Stimulated activated CD4-positive, alpha-beta T cell treated with anti-CD3 and anti-CD28 coated beads, Interleukin-15, amount 100 ng/mL, for 1 hour (primary cell): ENCODE measurements at places on chromosomes 5 and 9.

GRCh38 chr9:89022001-89022759 is 30.9 kb downstream of the S1PR3 start:
- no peak for DNase-seq

- no peak for DNase-seq
Observed at GRCh38 chr5:116616876-116617275, 42.3 kb upstream of the SEMA6A start.

GRCh38 chr5:121628783-121629182 is 222.9 kb upstream of the FTMT start:
- DNase-seq, result no peak

- DNase-seq, result no peak
Observed at GRCh38 chr5:107894361-107894760, 223.6 kb upstream of the EFNA5 start.

- no peak for DNase-seq
Observed at GRCh38 chr9:312596-313320, 98.1 kb downstream of the DOCK8 start.

GRCh38 chr9:87054999-87055686 is 107.8 kb upstream of the GAS1 start:
- no peak for DNase-seq

GRCh38 chr5:5522336-5522735 is 99.9 kb downstream of the ICE1 start:
- no peak for DNase-seq

GRCh38 chr5:180823940-180824629 is 21.5 kb upstream of the MGAT1 start:
- no peak for DNase-seq

DNA sequence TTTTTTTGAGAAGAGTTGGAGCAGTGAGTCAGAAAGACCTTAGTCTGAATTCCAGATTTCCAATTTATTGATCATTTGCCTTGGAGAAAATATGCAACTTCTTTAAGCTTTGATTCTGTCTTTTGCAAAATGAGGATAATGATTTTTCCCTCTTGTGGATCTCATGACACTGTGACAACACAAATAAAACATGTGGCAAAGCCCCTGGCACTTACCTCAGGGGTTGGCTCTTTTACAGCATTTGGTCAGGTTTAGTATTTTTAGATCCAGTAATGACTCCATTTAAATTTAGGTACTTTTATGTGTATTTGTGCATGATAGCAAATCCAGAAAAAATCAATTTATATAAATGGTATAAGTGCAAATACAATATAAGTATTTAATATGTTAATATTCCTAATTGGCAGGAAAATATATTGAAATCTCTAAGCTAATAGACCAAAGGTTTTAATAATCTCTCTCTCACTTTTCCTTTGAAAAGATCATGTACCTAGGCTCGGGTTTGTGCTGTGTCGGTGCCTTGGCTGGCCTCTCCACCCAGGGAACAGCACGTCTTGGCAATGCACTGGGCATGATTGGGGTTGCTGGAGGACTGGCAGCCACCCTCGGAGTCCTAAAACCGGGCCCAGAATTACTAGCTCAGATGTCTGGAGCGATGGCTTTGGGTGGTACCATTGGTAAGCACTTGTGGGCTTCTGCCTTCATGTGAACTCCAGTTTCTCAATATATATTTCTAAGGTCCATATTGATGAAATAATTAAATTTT is 49.7 kb downstream of the NNT start:
- DNase-seq, result no peak

DNA sequence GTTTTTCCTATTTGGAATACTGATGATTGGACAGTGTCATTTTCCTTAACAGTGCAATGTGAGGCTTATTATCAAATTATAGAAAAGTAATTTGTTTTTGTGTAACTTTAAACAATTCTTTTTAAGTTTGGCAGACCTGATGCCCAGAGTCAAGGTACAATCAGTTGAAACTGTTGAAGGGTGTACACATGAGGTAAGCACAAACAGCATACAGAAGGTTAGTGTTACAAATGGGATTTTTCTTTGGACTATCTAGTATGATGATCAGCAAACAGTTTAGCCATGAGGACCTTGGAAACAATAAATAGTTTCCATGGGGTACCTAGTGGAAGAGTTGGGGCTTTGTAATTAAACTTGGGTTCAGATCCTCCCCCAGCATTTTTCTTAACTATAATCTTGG is 16.2 kb downstream of the MTREX start:
- no peak for DNase-seq

DNA sequence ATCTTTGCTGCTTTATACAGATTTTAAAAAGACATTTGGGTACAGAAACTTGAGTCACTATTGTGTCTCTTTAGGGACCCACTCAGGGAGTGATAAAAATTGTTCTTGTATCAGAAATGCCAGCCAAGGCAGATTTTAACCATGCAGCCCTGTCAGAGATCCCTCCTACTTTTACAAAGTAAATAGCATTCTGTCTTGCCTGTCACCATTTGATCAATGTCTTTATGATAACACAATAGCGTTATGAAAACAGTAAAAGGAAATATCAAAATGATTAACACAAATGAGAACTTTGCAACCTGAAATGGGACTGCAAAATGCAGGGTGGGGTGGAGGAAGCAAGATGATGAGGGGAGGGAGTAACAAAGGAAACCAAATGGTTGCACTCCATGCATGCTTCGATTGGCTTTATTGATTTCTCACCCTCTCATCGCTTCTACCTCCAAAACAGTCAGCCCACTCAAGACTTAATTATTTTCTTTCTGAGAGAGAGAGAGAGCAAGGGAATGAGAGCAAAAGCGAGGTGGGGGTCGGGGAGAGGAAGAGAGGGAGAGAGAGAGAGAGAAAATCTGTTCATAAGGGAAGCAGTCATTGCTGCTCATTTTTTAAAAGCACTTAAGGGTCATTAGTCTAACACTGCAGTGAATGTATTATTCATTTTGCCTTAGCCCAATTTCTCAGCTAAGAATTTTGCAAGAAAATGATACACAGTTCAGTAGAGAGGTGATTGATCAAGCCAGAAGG is 576.5 kb downstream of the CSNK1G3 start:
- DNase-seq, result no peak

GRCh38 chr9:38432922-38433510 is 8.8 kb upstream of the IGFBPL1 start:
- no peak for DNase-seq

GRCh38 chr5:71740015-71740753 is 21.1 kb downstream of the CARTPT start:
- no peak for DNase-seq

- no peak for DNase-seq
Observed at GRCh38 chr9:108512426-108513173, 343.2 kb downstream of the ACTL7B start.

DNA sequence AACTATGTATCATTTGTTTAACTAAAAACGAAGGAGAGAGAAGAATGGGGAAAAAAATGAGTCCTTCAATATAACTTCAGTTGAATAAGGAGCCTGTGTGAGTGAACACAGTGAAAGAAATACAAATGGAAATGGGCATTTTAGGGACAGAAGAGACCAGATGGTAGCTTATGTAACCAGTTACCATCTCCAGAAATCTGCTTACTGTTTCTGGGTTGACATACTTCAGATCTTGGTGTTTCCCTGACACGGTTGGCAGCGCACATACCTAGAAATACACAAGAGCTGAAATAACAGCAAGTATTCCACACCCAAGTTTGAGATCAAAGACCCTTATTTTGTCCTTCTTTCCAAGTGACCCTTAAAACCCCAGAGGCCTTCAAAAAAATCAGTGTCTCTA is 14.9 kb upstream of the GFRA3 start:
- DNase-seq, result no peak

DNA sequence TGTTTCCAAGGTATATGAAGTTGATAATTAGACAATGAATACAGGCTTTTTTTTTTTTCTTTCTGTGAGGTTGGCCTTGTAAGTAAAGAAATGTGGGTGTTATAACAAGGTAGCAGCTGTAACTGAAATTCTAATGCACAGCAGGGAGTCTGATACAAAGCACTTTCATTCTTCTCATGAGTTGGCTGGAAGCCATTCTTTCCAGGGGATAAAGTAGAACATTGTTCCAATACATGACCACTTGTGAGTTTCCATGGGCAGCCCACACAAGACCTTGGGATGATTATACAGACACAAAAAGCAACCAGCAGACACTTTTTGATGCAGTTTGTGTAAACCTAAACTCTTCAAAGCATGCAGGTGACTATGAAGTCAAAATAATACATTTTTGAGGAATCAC is 1785.9 kb upstream of the WWC1 start:
- DNase-seq, result no peak

GRCh38 chr5:137587919-137588318 is 88.8 kb upstream of the SPOCK1 start:
- DNase-seq, result no peak

GRCh38 chr9:89357331-89358197 is 39.3 kb downstream of the SECISBP2 start:
- no peak for DNase-seq

GRCh38 chr5:125236981-125237380 is 490.5 kb upstream of the ZNF608 start:
- DNase-seq, result no peak

GRCh38 chr9:87307848-87308247 is 189.8 kb upstream of the DAPK1 start:
- DNase-seq, result no peak

GRCh38 chr5:132371603-132371994 is 2.1 kb downstream of the SLC22A5 start:
- no peak for DNase-seq

DNA sequence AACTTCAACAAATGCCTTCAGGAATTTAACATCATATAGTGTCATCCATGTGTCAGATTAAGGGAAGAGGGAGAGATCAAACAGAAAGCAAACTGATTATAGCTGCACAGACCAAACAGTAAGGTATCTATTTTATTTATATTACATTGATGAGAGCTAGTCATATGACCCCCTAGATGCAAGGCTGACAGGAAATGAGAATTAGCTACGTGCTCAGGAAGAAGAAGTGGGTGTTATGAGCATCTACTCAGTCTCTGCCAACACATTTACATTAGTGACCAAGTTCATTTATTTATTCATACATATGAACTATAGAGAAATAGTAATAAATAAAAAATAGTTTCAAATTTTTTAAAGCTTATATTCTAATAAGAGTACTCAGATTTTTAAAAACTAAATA is 787.3 kb downstream of the KCTD16 start:
- no peak for DNase-seq

GRCh38 chr9:129835860-129836223 is 584 bp downstream of the USP20 start:
- DNase-seq, result no peak

DNA sequence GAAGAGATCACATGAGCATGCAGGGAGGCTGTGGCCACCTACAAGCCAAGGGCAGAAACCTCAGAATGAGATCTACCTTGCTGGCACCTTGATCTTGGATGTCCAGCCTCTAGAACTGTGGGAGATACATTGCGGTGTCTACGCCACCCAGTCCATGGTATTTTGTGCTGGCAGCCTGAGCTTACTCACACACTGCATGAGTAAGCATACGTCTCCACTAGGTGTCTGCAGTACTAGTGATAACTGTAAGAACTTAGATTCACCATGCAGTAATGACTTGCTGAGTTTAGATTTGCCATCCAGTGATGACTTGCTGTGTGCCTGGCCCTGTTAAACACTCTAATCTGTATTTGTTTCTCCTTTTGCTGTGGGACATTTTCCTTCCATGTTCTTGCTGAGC is 417.7 kb downstream of the GADD45G start:
- no peak for DNase-seq

- no peak for DNase-seq
Observed at GRCh38 chr9:1747417-1747967, 267.7 kb upstream of the SMARCA2 start.

- no peak for DNase-seq
Observed at GRCh38 chr9:85408494-85408893, 333.3 kb downstream of the AGTPBP1 start.

DNA sequence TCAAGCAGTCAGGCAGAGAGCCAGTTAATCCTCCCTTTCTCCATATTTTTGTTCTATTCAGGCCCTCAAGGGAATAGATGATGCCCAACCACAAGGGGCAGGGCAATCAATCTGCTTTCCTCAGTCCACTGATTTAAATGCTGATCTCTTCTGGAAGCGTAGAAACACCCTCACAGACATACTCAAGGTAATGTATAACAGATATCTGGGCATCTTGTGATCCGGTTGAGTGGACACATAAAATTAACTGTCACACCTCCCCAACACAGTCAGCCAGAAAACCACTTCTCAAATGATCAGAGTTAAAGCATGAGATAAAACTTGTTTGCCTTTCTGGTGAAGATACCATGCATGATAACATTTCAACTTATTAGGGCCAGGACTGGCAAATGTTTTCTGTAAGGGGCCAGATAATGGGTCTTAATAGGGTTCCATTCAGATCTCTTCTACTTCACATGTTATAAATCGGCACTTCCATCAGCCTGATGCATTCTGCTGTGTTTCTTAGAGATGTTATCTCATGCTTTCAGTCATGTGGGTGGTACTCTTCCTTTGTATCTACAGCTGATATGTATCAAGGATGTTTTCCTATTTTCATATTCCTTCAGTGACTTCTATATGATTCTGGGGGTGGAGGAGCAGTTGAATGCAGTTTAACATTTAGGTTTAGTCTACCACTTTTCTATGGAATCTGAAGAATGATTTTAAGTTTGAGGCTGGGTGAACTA is 58.9 kb upstream of the CNTLN start:
- no peak for DNase-seq

DNA sequence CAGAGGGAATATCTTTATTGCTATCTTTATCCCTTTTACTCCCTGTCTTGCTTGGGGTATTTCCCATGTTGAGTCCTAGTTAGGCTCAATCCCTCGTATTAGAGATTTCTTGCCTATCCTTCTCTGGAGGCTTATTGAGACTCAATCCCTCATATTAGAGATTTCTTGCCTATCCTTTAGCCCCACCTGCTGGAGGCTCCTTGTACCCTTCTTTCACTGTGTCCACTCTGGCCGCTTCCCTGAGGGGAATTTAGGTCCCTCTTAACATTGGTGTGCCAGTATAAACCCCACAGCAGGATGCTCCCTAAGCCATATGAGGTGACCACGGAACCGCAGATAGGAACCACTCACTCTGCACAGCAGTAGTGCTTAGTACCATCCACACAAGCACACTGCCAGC is 110.7 kb upstream of the MAMDC2 start:
- DNase-seq, result no peak

DNA sequence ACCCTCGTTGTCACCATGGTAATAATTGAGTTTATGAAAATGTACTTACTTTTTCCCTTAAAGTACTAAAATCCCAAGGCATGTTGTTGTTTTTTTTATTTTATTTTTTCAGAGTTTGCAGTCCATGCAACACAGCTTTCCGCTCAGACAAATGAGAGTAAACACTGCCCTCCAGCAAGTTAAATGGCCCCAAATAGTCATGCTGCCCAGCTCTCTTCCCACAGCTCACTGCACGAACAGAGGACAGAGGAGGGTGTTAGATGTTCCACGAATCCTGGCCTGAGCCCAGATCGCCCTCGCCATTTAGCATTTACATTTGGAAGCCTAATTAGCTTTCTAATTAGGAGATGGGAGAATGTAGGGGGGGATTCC is 1.9 kb downstream of the NIM1K start:
- DNase-seq, result no peak
